ENCODE measurements at places on chromosomes 5 and 9. TPM values are rescaled to one million over a fixed set of nuclear protein-coding genes. Genes with fewer than 3 reads are reported as not detected.

The PTGS1 gene
- total RNA-seq: not detected

The KCNV2 gene
- total RNA-seq: not detected

The IRX1 gene
- total RNA-seq: 16.7 TPM

The ZNF483 gene
- total RNA-seq: not detected

The DBH gene
- total RNA-seq: not detected

- DNase-seq: no peak
Measured at GRCh38 chr5:103525361-103525760, 37.2 kb downstream of the NUDT12 start.

DNA sequence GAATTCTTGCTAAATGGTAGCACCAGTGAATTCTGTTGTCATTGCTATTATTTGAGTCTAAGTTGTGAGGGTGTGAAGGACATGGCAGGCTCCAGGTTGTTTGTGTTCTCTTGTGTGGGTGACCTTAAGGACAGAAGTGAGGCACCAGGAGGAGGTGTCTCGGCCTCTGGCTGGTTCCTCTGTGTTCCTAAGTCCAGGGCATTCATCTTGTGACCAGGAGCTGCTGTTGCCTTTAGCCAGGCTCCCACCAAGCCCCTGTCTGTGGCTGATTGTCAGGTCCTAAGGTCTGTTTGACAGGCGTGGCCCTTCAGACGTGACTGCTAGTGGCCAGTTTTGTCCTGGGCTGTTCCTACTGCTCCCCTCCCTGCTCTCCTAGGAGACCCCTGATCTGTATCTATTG, 89.4 kb downstream of the ANGPTL2 start:
- no peak for DNase-seq

DNA sequence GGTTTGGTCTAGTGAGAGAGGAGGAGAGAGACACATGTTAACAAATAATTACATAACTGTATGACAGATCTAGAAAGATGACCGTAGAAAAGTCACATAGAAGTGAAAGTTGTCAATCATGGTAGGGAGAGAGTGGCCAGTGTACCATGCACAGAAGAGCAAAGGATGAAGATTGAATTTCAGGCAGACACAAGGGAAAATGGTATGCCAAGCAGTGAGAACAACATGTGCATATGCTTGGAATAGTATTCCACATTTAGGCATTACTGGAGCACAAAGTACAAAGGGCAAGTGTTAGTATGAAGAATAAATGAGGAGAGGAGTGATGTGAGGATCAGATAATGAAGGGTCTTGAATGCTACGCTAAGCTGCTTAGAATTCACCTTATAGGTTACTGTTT, 20.3 kb downstream of the GRIN3A start:
- no peak for DNase-seq

- DNase-seq: no peak
Measured at GRCh38 chr9:96777426-96777864, 442 bp downstream of the ZNF510 start.

DNA sequence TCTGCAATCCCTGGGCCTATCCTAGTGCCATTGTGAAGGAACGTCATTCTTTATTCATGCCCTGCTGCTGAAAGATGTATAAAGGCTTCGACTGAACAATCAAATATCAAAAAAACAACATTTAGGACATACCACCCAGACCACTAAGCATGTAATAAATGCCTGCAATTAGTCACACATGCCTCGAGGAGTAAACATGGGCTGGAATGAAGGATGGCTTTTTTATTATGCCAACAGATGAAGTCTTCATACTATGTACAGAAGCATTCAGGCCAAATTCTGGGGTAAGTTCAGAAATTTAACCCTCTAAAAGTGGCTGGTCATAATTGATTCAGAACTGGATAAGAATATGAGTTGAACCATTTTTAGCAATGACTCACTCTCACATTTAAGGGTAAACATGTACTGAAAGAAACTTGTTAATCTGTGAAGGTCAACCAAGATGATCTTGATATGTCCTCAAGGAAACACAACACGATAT, 38.1 kb downstream of the FAM240B start:
- peak; percentile 44 for DNase-seq

DNA sequence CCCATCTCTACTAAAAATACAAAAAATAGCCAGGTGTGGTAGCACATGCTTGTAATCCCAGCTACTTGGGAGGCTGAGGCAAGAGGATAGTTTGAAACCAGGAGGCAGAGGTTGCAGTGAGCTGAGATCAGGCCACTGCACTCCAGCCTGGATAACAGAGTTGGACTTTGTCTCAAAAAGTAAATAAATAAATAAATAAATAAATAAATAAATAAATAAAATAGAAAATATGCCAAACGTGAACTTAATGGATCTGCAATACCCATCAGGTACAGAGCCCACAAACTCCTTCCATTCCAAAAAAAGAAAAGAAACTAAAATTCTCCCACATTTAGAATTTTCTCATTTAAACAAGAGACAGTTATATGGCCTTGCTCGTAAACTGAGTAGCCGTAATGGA, 702.7 kb downstream of the CDH18 start:
- DNase-seq: no peak

DNA sequence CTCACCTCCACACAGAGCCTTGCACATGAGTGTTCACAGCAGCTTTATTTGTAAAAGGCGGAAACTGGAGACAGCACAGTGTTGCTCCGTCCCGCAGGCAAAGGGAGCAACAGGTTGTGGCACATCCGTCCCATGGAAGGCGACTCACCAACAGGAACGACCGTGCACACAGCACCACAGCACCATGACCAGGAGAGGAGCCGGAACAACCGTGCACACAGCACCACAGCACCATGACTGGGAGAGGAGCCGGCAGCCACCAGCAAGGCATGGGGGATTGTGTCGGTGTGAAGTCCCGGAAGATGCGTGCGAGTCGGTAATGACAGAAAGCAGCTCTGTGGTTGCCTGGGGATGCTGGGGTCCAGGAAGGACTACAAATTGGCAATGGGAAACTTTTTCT, 158.5 kb downstream of the C9orf50 start:
- DNase-seq: no peak

GRCh38 chr9:80375477-80375876, 803.7 kb downstream of the TLE4 start:
- no peak for DNase-seq

GRCh38 chr9:78230761-78231160, 5.1 kb upstream of the CEP78 start:
- no peak for DNase-seq

GRCh38 chr5:104987074-104987473, 1424.5 kb upstream of the NUDT12 start:
- DNase-seq: no peak

DNA sequence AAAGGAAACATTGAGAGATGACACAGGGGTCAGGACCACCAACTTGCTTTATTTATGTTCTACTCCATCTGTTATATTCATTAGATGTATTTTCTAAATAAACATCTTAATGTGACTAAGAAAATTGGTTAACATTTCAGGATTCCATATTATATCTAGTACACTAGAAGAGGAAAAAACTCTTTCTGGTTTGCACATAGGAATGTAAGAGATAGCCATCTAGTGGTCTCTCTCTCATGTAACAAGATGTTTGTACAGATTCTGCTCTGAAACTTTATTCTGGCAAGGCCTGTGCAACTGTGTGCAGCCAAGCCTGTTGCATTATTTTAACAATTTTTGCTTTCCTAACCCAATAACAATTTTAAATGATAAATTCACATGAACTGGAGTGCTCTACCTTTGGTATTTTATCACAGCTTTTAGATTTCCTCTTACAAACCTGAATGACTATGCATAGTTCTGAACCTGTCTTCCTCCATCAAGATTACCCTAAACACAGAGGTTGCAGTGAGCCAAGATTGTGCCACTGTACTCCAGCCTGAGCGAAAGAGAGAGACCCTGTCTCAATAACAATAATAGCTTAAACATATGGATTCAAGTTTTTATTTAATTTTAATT, 148.2 kb downstream of the GIN1 start:
- DNase-seq: no peak

- no peak for DNase-seq
Measured at GRCh38 chr9:1982074-1982473, 33.1 kb upstream of the SMARCA2 start.

DNA sequence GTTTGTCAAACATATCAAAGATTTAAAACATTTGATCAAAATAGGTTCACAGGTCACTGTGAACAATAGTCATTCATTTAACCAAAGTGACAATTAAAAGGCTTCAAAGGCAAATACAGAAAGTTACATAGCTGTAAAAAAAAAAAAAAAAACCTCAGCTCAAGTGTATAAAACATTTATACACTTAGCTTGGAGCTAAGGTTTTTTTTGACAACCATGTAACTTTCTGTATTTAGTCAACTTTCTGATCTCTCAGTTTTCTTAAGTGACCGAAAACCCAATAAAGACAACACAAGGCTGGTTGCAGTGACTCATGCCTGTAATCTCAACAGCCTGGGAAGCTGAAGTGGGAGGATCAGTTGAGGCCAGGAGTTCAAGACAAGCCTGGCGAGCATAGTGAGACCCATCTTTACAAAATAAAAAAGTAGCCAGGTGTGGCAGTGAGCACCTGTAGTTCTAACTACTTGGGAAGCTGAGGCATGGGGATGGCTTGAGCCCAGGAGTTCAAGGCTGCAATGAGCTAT, 16.4 kb upstream of the UBTD2 start:
- peak; percentile 15 for DNase-seq

Data from MG63 (cell line).